Kasumi-1 (cell line): ENCODE measurements at places on chromosomes 3 and 15.

- DNase-seq = no peak
Measured at GRCh38 chr15:44537735-44538240, 841 bp downstream of the EIF3J start.

DNA sequence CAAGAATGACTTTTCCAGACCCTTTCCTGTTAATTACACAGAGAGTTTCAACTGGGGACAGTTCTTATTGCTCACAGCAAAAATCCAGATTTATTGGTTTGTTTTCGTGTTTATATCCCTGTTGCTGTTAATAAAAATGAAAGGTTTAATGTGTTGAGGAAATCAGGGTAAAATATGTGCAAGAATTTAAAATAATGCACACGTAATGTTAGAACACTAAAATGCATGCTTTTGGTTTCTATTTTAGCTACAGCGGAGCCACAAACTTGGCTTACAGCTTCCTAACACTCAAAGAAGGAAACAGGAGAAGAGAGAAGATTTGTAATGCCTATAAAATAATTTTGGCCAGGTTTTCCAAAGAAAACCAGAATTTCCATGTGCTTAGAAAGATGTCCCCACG, 62.7 kb downstream of the CASR start:
- no peak for DNase-seq

DNA sequence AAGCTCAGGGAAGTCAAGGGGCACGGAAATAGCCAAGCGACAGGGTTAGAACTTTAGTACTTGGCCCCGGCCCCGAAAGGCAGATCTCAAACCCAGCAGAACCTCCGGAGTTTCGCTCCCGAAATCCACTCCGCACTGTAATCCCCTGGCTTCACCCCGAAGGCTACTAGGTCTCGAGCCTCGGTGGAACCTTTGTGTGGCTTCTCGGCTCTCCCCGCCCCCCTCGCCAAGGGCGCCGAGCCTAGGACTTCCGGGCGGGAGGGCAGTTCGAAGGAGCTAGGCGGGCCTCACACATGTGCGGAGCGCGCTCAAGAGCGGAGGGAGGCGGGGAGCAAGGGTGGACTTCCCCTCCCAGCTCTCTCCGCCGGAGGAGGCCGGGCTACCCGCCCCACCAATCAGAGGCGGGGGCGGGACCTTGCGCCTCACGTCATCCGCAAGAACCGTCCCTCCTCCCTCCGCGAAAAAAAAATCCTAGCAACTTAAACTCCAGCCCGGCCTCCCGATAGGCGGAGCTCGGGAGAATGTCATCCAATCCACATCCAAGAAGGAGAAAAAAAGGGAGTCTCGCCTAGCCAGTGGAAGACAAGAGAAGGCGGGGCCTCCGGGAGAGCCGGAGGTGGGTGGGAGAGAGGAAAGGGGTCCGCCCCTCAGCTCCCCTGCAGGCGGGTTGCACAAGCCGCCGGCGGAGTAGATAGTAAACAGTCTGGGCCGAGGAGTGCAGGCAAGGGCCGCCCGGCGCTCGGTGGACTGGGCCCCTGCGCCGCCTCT, 2.4 kb upstream of the SIN3A start:
- peak; percentile 100 for DNase-seq

DNA sequence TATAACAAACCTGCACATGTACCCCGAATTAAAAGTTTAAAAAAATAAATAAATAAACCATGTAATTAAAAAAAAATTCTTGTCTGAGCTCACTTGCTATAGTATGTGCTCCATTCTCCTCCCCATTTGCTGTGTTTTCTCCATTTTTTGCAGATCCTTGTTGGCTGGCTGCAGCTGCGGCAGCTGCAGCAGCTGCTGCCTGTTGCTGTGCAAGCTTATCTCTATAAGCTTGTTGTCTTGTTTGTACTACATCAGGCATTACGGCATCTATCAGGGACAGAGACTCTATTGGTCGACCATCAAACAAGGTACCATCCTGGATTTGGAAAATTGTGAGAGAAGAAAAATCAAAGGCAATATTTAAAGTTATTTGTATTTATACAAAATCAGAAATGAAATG, 145.9 kb downstream of the TBL1XR1 start:
- no peak for DNase-seq

DNA sequence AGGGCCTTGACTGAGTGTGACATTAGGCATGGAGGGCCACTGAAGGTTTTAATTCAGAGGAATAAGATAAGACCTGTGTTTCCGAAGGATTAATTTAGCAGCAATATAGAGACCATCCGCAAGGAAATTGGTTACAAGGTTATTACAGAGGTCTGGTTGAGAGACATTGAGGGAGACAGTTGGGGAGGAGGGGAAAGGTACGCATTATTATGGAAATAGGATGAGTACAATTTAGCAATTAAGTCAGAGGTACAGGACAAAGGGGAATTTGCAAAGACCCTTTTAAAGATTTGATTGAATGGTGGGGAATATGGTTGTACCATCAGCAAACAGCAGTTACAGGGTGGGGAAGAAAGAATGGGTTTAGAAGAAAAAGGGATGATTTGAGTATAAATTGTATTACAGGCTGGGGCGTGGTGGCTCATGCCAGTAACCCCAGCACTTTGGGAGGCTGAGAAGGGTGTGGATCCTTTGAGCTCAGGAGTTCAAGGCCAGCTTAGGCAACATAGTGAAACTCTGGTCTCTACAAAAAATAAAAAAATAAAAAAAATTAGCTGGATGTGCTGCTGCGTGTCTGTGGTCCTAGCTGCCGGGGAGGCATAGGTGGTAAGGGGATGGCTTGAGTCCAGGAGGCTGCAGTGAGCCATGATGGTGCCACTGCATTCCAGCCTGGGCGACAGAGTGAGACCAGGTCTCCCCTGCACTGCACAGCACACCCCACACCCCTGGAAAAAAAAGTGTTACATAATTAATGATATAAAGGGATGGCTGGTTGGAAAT, 11.3 kb downstream of the ARL8B start:
- no peak for DNase-seq

DNA sequence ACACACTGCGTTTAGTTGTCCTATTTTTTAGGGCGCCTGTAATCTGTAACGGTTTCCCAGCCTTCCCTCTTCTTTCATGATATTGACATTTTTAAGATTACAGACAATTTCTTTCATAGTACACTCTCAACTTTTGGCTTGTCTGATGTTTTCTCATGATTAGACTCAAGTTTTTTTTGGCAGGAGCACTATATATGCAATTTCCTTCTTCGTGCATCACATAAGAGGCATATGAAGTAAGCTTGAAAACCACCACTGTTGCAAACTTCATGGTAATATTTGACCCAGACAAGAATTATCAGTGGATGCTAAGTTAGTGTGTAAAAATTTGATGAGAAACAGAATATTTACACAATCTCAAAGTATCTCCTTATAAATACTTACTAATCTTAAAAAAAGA, 119.2 kb upstream of the CMC1 start:
- DNase-seq = no peak

DNA sequence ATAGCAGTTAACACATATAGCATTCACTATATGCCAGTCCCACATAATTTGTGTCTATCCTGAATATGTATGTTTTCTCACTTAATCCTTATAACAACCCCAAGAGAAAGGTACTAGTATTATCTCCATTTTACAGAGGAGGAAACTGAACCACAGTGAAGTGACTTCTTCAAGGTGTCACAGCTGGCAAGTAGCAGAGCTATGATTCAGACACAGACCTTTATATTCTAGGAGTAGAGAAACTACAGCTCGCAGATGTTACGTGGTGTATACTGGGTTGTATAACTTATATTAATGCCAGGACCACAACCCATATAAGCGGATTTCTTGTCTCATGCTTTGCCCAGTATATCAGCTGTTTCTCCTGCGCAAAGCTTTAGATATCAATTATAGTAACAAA, 29.5 kb upstream of the ICE2 start:
- DNase-seq = no peak

- no peak for DNase-seq
Measured at GRCh38 chr3:119937229-119937628, 155.3 kb downstream of the NR1I2 start.

- no peak for DNase-seq
Measured at GRCh38 chr15:32838338-32838737, 120.5 kb downstream of the GREM1 start.

DNA sequence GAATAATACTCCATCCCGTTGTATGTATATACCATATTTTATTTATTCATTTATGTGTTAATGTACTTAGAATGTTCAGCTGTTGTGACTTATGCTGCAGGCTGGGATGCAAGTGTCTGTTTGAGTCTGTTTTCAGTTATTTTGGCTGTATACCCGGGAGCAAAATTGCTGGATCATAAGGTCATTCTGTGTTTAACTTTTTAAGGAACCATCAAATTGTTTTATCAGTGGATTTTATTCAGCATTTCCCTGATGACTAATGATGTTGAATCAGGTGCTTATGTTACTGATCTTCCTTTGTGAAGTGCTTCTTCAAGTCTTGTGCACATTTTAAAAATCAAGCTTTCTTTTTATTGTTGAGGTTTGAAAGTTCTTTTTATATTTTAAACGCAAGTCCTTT, 118.1 kb downstream of the SLC25A26 start:
- no peak for DNase-seq

GRCh38 chr3:47859956-47860605, 57.1 kb downstream of the DHX30 start:
- no peak for DNase-seq

- DNase-seq = no peak
Measured at GRCh38 chr3:58198804-58199203, 12.0 kb downstream of the DNASE1L3 start.

DNA sequence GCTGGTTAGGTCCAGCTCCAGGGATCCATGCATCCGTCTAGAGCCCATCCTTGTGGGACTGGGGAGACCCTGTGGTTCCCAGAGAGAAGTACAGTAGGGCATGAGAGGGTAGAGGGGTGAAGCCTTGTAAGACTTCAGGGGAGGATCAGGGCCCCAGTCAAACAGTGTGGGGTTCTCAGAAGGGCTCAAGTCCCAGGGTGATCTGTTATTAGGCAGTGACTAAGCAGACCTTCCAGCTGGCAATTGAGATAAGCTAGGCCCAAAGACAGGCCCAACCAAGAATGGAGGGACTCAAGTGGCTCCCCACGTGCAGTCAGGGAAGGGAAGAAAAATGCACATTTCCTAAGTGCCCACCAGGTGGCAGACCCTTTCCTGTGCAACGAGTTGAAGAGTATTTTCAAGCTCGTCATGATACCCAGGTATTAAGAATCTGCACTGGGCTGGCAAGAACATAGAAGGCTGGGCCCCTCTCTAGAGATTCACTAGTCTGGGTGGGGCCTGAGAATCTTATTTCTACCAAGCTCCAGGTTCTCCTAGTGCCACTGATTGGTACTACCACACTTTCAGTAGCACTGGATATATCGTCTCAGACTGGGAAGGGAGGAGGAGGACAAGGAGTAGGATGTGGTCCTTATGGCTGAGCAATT, 240.8 kb downstream of the NR1D2 start:
- DNase-seq = peak; percentile 27

GRCh38 chr3:50825841-50826240, 151.1 kb downstream of the DOCK3 start:
- DNase-seq = no peak

DNA sequence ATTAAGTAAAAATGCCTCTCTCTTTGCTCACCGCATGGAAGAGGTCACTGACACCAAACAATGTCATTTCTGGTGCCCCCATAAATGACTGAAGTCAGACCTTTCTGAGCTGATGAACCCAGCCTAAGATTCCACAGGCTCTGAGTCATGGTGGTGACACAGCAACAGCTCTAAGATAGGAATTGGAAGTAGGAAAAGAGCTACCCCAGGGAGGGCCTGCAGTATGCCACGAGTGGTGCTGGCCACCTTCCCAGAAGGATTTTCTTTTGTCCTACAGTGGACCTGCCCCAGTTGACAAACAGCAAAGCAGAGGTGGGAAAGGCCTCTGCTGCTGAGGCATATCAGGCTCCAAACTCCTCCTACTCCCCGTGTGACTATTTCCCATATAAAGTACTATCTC, 208.1 kb downstream of the MINAR1 start:
- DNase-seq = no peak

DNA sequence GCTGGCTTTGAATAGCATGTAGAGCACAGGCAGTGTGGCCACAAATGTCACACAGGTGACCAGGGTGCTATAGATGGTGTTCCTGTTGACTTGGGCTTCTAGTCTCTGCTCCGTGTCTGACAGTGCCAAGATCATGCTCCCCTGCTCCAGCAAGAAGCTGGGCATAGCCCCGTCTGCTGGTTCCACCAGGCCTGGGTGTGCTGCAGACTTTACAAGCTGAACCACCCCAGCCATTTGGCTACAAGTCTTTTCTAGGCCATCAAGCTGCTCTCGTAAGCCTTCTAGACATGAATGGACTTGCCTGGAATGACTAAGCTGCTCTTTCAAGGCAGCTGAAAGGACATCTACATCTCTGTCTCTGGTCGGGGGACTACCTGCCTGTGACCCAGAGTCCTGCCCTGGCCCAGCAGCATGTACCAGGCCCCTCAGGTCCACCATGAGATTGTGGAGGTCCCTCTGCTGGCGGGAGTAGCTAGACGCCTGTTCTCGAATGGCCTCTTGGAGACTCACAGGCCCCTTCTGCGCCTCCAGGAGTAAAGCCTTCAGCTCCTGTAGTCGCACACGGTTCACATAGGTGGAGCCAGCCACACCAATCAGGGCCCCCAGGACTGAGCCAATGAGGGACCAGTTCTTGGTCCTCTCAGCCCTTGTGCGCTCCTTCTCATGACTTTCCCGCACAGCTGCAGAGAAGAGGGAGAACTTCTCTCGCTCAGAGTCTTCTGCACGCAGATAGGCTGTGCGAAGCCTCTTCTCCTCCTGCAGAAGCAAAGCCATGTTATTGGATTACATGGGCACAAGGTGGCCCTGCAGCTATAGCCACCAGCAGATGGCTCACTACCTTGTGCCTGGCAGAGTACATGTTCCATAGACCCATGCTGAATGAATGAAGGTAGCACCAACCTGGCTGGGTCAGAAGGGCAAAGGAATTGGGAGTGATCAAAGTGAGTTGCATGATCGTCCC, 2.8 kb upstream of the PLXNB1 start:
- DNase-seq = peak; percentile 11

- no peak for DNase-seq
Measured at GRCh38 chr15:28093752-28094535, 5.2 kb downstream of the OCA2 start.

DNA sequence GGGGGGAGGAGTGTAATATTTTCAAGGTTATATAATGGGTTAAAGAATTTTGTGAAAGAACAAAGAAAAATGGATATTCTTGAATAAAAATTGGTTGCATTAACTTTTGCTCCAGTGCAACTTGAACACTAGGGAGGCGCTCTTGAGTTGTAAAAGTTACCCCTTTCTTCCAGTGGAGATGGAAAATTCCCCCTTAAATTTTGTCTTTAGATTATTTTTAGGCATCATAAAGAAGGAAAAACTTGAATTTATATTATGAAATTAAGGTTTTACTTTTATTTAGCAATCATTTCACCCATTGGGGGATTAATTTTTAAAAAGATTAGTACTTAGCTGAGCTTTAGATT, 550 bp upstream of the CHD2 start:
- DNase-seq = peak; percentile 80

GRCh38 chr3:48187579-48188265, 495 bp downstream of the CDC25A start:
- DNase-seq = no peak

GRCh38 chr3:29226706-29227105, 54.2 kb upstream of the RBMS3 start:
- DNase-seq = no peak

- no peak for DNase-seq
Measured at GRCh38 chr3:127606086-127606805, 8.0 kb downstream of the MCM2 start.
